ENCODE measurements at places on chromosomes 3 and 15.
A peak's percentile ranks its signal among the peaks of the same experiment; 100 is the strongest.

DNA sequence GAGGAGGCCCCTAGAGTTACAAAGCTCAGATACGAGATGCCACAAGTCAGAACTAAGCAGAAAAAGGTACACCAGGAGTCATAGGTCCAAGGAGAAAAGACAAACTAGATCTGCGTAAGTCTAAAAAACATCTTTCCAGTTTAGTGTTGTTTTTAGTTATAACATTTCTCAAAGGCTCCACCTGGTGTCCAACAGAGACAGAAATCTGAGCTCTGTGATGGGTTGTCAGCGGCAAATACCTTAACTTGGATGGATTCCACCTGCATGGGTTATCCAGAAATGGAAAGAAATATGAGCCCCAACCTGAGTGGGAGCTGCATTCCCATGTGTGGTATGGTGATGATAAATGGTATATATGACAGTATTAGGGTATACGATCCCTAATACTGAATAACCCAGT, 238.6 kb upstream of the CHRM5 start:
- DNase-seq = peak; percentile 35

DNA sequence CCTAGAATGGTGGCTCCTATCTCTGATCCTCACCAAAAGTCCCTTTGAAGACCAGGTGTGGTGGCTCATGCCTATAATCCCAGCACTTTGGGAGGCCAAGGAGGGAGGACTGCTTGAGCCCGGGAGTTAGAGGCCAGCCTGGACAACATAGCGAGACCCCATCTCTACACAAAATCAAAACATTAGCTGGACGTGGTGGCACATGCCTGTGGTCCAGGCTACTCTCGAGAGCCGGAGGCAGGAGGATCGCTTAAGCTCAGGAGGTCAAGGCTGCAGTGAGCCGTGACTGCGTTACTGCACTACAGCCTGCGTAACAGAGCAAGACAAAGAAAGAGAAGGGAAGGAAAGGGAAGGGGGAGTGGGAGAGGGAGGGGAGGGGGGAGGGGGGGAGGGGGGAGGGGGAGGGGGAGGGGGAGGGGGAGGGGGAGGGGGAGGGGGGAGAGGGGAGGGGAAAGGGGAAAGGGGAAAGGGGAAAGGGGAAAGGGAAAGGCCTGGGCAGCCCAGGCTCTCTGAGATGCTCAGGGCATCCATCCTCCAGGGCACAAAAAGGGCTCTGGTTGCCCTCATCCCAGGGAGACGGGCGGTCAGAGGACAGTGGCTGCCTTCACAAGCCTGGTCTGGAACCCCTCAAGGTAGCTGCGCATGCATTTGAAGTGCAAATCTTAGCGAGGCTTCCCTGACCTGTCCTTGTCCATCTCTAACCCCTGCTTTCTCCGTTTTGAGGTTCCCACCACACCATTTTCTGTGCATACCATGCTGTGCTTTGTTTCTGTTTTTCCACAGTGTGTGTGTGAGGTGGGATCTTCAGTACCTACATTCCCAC, 76.1 kb downstream of the LDHAL6B start:
- no peak for DNase-seq

- no peak for DNase-seq
Measured at GRCh38 chr3:146496251-146496650, 26.9 kb upstream of the PLSCR2 start.

GRCh38 chr3:177921153-177921552, 615.1 kb upstream of the KCNMB2 start:
- DNase-seq = no peak

DNA sequence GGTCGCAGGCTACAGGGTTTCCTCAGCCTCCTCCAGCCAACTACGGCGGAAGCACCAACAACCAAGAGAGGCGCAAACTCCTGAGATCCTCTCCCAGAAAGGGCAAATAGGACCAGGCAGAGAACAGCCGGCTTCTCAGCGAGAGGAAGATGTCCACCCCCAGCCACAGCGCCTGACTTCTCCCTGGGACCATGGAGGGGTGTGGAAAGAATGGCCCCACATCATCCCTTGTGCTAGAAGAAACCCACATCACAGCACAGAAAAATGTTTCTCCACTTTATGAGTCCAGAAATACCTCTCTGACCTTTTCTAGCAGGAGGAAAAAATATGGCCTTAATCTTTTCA, 105.7 kb downstream of the XXYLT1 start:
- no peak for DNase-seq

DNA sequence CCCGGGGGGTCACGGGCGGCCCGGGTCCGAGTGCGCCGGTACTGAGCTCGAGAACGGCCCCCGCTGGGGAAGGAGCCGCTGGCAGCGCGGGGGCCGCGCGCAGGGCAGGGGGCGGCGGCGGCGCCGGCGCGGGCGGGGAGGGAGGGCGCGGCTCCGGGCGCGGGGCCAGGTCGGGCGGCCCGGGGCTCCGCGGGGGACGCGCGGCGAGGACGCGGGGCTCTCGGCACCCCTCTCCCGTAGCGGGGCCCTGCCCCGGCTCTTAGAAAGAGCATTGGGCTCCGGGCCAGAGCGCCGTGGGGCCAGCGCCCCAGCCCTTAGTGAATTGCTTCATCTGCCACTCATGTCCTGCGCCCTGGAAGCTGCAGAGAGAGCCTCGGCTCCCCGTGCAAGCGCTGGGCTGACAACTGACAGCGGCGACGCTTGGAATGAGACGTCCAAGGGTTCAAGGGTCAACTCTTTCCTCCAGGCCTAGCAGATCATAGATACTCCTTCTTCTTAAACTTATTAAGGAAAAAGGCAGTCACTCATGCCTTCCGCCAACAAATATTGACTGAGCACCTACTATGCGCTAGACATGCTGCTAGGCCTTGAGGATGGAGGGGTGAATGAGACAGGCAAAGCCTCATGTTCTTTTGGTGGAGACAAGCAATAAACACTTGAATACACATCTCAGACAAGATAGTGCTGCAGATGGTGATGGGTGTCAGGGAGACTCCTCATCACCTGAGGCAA, 140.8 kb downstream of the SMAD6 start:
- peak; percentile 18 for DNase-seq

DNA sequence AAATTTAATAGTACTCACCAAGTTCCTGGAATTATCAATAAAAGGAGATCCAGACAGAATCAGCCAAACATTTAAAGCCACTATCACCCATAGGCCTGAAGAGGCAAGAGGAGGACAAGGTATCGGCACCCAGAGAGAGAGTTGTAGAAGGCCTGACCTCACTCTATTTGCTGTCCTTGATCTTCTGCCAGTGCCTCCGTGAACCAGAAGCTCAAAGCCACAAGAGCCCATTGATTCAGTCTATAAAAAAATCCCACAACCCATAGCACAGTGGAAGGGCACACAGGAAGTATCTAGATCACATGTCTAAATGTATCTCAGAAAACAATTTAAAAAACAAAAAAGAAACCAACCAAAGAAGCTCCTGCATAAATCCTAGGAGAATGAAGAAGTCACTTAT, 68.6 kb upstream of the FAM174B start:
- no peak for DNase-seq

DNA sequence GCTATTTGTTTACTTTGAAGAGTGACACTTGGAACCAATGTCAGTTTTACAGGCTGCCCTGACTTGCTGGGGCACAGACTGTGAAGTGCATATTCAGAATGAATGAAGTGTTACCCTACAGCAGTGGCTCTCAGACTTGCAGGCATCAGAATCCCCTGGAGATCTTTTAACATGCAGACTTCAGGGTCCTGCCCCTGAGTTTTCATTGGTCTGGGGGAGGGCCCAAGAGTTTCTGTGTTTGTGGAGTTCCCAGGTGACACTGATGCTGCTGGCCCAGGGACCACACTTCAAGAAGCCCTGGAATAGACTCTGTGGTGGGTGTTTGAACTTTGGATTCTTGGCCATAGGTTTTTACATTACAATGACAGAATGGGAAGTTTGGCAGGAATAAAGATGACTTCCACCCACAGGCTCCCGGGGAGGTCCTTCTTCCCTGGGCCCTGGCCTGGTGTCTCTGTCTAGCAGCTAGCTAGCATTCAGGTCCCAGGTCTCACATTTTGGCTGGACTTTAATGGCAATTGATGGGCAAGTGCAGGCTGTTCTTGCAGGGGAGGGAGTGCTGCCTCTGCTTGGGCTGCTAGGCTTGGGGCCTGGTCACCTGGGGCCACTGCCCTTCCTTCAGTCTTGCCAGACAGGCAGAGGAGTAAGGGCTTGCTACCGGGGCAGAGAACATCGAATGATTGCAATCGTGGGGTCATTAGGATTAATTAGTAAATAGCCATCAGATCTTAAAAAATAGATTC, 149.0 kb downstream of the APBA2 start:
- no peak for DNase-seq

Data from COR-L47 (cell line).